ENCODE measurements at places on chromosomes 6 and 20.
A peak's percentile ranks its signal among the peaks of the same experiment; 100 is the strongest.

- DNase-seq = no peak
These were observed 23.6 kb upstream of the FABP7 start for GRCh38 chr6:122755901-122756300.

GRCh38 chr20:46773680-46774079, 64.2 kb downstream of the SLC2A10 start:
- DNase-seq = no peak

- no peak for DNase-seq
These were observed 845.4 kb downstream of the HACE1 start for GRCh38 chr6:104014163-104014959.

- DNase-seq = no peak
These were observed at the start of gene KCNK17 for GRCh38 chr6:39314273-39314795. Gene KCNK17, minus strand, starts transcription at chr6:39314419. Its CDS starts 99 bp downstream, at chr6:39314320.

DNA sequence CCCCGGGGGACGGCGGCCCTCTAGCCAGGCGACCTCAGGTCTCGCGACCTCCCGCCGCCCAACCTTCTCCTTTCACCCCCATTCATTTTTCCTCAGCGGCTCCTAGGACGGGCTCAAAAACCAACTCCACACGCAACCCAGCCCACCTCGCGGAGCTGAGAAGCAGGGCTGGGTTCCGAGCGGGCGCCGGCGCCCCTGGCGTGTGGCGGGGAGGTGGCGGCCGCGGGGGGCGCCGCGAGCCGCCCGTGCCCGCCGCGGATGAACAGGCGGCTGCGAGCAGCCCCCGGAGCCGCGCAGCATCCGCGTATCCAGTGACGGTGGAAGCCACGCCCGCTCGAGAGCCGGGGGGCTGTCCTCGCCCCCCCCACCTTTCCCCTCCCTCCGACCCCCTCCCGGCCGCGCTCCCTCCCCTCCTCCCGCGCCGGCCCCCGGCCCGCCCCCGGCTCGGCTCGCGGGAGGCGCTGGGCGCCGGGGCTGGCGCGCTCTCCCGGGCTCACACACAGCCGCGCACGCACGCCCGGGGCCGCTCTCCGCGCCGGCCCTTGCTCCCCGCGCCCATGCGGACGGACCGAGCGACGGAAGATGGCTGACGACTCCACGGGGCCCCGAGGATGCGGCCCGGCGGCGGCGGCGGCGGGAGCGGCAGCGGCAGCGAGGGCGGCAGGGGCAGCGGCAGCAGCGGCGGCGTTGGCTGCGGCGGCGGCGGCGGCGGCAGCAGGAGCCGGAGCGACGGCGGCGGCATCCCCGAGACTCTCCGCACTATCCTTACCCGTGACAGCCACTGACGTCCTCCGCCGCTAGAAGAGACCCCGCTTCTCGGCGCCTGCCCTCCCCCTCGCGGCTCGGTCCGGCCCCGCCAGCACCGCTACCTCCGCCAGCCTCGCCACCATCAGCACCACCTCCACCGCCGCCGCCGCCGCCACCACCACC, at the start of gene SOBP:
TSS of gene SOBP (plus strand) at position 482 of the 930 bp plus-strand sequence. CDS start 500 bp downstream, outside the sequence.
- DNase-seq = peak; percentile 90

DNA sequence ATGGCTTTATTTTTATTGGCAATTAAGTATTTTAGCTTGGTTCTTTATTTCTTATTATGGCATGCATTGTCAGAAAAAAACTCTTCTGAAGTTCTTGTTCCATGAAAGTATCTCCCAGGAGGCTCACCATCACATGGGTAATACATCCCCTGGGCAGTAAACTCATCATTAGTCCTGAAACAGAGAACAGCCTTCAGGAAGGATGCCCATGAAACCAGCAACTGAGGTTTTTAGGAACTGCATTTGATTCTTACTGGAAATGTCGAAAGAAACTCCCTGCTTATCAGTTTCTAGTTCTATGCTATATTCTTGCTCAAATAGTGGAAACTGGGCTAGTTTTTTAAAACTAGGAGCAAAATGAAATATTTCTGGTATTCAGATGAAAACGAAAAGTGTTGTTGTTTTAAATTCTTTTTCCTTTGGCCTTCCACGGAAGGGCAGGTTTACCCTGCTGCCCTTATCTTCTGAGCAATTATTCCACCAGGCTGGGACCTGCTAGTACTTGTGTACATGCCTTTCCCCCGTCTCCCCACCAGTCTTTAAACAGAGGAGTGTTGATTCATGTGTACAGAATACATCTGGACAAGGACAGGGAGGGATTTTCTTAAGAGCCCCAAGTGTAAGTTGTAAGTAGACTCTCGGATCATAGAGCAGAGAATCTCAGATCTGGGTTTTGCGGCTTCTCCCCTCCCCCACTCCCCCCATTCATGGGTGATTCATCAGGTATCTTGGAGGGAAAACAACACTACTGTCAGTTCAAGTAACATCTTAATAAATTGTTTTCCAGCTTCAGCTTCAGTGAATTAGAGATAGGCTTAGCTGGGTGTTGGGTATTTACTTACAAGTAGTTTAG, 81.5 kb downstream of the RTN4IP1 start:
- no peak for DNase-seq

- DNase-seq = no peak
These were observed 72.2 kb downstream of the RIN2 start for GRCh38 chr20:19830211-19830785.

DNA sequence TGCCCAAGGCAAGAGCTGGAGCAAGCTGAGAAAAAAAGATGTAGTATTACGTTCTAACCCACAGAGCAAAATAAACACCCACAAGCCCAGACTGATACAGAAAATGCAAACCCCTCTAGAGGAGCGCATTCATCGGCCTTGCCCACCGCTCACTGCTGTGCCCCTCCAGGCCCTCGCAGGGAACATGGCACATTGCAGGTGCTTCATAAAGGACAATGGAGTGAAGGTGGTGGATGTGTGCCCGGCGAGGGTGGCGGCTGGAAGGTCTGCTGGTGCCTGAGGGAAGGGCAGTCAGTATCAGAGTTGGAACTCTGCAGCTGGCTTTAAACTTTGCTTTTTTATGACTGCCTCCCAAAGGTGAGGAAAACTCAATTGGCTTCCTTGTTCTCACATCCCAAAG, 18.5 kb upstream of the IRF4 start:
- no peak for DNase-seq

DNA sequence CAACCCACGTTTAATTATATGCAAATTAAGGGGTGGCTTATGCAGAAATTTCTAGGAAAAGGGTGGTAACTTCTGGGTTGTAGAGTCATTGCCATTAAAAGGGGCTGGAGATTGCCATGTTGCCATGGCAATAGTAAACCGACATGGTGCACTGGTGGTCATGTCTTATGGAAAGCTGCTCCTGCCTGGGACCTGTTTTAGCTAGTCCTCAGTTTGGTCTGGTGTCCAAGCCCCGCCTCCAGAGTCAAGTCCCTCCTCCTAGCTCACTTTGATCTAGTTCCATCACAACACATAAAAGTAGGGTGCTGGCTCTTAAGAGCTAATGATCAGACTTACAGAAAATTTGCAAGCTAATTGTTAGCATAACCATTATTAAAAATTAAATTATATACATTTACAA, 5.3 kb downstream of the SLC22A2 start:
- DNase-seq = no peak

DNA sequence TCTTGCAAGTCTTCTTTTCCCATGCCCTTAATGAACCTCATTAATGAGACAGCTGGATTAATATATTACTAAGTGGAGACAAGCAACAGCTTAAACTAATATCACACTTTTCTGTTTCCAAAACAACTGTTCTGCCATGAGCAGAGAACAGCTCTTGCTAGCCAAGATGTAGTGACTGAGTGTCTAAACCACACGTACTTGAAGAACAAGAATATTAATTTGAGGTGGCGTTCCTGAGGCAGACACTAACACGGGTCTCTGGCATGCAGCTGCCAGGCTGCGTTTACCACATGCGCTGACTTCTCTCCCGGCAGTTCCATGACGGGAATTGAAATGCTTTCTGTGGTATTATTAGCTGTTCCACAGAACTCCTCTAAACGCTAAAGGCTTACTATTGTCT, 80.6 kb downstream of the FNDC1 start:
- no peak for DNase-seq

GRCh38 chr6:7615611-7616383, 25.8 kb downstream of the SNRNP48 start:
- peak; percentile 67 for DNase-seq

DNA sequence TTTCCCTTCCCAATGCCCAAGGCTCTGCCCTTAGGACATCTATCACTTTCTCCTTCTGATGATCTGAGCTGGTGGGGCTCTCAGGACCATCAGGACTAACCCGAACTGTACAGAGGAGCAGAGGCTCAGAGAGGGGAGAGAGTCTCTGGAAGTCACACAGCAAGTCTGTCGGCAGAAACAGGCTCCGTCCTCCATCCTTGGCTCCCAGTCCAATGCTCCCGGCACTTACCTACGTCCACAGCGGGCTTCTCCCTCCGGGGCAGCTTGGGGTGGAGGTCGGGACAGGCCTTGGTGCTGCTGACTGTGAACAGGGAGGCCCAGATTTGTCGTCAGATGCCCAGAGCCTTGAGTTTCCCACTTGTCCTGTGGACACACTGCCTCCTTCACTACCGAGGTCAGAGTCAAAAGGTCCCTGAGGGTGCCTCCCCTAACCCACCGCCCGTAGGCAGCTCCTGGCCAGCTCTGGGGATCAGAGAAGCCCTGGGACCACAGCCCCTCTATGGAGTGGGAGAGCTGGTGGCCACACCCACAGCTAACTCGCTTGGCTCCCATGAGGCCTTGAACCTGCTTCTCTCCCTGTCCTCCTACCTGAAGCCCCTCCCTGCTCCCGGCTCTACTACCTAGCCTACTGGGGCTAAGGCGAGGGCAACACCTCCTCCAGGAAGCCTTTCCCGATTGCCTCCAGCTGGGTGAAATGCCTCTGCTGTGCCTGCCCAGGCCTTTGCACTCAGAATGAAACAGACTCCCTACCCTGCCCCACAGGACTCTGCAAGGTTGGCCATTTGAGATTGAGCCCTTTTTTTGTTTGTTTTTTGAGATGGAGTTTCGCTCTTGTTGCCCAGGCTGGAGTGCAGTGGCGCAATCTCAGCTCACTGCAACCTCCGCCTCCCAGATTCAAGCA, 22.6 kb downstream of the VSTM2L start:
- no peak for DNase-seq

DNA sequence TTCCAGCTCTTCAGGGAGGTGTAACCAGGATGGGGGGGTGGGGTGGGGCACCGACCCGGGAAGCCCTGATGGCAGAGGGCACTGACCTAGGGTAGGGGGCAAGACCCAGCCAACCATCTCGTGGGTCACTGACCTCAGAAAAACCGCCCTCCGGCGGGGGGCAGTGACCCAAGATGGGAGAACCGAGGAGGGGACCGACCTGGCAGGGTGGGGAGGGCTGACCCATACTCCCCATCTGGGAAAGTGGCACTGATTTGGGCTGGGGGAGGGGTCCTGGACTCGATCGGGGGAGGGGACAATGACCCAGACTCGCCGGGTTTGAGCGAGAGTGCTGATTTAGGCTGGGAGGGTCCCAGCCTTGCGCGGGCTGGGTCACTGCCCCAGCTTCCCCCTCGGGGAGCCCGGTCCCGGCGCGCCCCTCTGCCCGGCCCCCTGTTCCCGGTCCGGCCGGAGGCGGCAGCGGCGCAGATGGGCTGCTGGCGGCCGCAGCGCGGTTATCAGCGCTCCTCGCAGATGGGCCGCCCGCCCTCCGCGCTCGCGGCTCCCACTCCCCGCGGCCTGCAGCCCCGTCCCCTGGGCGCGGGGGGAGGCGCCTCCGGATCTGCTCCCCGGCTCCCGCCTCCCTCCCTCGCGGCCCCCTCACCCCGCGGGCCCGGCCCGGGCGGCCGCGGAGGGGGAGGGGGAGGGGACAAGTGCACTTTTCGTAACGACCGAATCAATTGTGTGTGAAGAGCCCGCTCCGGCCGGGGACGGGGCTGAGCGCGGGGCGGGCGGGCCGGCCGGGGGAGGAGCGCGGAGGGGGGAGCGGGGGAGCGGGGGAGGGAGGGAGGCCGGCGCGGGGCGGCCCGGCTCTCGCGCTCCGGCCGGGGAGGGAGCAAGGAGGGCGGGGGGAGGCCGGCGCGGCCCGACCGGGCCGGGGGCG, 2.2 kb downstream of the NOL4L start:
- DNase-seq = peak; percentile 75

DNA sequence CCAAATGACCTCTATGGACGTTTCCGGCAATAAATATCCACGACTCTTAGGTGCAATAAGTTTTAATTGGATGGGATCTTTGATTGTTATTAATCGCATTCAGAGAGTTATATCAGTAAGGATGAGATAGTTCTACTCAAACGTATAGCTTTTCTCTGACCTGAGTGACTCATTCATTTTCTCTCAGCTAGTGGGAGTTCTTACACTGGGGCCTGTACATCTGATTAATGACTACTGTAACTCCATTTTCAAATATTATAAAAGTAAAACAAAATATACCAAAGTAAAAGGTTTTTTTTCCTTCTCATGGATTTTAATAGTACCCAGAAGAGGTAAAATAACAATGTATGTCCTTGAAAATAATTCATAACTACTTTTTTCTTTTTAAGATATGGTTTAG, 41.1 kb upstream of the SAMD5 start:
- DNase-seq = no peak

- peak; percentile 4 for DNase-seq
These were observed 859 bp upstream of the SMIM29 start for GRCh38 chr6:34249469-34250261.

GRCh38 chr6:166446146-166446545, 63.4 kb upstream of the MPC1 start:
- no peak for DNase-seq

DNA sequence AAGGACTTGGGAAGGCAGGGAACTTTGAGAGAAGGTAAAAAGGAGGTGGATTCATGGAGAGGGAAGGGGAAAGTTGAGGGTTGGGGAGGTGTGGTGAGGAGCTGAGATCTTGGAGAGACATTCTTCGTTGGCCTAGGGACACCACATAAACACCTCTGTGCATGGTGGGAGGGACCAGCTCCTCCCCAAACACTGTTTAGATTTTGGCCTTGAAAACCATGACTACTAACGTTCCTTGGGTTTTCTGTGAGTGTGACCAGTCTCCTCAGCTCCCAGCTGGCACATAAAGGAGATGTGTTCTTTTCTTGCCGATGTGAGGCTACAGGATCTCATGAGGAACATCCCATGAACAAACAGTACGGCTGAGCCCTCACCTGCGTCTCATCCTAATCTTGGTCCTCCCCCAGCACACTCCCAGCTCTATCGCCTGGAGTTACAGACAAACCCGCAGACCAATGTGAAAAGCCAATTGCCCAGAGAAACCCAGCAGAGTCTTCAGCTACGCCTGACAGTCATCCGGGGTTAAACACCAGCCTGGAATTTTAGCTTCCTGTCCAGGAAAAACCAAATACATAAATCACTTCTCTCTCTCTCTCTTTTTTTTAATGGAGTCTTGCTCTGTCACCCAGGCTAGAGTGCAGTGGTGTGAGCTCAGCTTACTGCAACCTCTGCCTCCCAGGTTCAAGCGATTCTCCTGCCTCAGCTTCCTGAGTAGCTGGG, 22.0 kb upstream of the DDR1 start:
- no peak for DNase-seq
